ENCODE measurements at places on chromosomes 7 and 10. TPM values are rescaled to one million over a fixed set of nuclear protein-coding genes. Genes with fewer than 3 reads are reported as not detected.

GPC2 gene
- 0.41 TPM for total RNA-seq

UCN3 gene
- not detected for total RNA-seq

MOGAT3 gene
- total RNA-seq, result not detected

DNA sequence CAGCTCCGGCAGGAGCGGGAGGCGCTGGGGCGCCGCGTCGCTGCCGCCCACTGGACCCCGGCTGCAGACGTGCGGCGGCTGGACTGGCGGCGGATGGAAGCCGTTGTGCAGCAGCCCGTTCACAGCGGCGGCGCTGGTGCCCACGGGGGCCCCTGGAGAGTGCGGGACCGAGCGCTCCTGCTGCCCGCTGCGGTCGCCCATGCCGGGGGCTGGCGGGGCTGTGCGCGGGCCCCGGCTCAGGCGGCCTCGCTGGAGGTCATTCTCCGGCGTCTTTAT, 413 bp downstream of the PANK1 start:
- no peak for DNase-seq

DNA sequence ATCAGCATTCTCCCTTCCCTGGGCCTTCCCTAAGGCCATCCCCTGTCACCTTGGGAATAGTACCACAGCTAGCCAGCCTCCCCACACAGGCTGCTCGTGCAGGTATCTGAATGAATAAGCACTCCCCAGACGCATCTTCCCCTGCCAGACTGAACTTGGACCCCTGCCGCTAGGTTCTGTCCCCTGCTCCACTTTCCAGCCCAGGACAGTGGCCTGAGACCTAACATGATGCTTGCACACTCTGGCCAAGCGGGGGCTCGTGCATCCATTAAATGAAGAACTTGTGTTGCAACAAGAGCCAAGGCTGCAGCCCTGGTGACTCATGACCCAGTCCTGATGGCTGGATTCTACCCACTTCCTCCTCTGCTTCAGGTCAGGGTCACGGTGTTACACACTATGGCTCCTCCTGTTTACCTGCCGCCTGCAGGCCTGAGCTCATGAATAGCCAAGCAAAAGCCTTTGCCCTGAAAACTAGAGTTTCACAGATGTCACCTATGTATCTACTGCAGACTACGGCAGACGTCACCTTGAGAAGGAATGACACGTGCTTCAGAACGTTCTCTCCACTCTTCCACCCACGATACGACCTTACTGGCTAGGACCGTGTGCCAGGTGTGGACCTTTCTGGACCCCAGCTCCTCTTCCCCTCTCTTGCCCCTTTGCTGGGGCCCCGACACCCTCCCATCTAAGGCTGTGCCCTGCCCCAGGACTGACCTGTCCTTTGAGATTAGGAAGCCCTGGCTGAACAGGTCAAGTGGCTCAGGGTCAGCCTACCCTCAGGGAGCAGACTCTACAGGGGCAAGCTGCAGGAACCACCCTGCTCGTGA, 6.5 kb downstream of the ASB13 start:
- no peak for DNase-seq

- DNase-seq, result no peak
These were observed 67.2 kb downstream of the RBM20 start for GRCh38 chr10:110711382-110711781.

GRCh38 chr10:11678074-11678793, 63.9 kb upstream of the ECHDC3 start:
- peak; percentile 55 for DNase-seq

DNA sequence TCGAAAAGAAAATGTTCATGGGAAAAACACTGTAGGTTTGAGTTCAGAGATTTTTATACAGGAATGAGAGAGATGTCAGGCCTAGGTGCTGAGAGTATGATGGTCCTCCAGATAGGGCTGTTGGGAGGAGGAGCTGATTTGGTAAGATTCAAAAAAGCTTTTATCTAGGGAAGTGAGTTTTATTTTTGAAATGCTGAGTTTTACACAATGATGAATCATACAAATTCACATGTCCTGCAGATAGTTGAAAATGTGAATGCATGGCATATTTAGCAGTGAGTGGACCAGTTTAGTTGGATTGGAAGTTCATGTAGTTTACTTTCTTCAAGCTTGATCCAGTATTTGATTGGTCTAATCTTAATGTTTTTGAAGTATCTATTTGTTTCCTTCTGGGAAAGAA, 154.8 kb downstream of the LRRC4 start:
- no peak for DNase-seq

DNA sequence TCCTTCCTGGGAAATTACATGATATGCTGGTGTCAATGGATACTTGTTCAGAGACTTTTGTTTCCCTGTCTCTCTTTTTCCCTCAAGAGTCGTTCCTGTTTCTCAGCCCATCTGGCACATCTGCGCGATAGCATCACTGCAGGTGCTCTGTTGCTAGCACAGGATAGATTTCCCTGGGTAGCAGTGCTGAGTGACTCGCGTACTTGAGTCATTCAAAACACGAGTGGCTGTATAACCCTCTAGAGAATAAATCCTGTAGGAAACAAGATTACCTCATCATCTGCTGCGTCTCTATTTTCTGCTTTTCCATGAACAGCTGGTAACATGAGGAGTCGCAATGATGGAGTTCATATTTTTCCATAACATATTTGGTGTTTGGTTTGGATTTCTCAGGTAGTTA, 452.0 kb upstream of the FZD8 start:
- no peak for DNase-seq

DNA sequence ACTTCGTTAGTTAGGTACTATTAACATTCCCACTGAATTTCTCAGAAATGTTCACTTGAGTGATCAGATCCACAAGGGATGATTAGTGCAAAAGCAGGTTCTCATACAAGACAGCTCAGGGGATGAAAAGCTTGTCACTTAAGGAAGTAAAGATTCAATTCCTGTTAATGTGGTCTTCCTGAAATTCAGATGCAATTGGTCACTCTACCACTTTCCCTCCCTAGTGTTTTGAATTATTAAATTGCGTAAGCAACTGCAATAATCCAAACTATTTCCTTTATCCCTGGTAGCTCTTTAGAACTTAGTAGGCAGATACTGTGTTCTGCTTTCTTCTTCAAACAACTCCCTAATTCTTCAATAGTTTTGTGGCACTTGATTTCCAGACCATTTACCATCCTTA, 121.4 kb downstream of the MAGI2 start:
- no peak for DNase-seq
